ENCODE measurements at places on chromosomes 7 and 10. TPM values are rescaled to one million over a fixed set of nuclear protein-coding genes. Genes with fewer than 3 reads are reported as not detected.
A peak's percentile ranks its signal among the peaks of the same experiment; 100 is the strongest.

The VENTX gene
- 3.3 TPM for total RNA-seq

The CLCN1 gene
- 0.18 TPM for total RNA-seq

The IDI2 gene
- total RNA-seq = 0.18 TPM

The PLAC9 gene
- total RNA-seq = 53.1 TPM

The NKX2-3 gene
- total RNA-seq = not detected

The MYL7 gene
- total RNA-seq = 13.0 TPM

The LIPJ gene
- 0.14 TPM for total RNA-seq

DNA sequence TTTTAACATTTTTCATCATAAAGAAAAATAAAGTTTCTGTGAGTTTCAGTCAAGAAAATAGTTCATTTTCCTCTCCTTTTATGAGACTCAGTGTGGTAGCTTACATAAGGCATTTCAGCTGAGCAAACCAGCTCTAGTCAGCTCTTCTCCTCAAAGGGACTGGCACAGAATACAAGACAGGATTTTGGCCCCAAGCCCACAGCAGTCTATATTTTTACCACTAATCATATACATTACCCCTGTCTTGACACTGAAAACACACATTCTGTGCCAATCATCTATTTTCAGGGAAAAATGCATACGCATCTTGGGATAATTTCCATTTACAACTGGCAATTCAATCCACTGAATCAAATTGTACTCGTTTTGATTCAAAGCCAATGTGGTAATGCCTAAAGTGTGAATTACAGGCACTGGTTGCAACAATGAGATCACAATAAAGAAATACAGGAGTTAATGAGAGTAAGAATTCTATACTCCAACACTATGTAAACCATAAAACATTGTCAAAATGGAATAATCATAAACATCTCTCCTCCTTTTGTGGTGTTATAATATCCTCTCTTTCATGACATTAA is 186.4 kb downstream of the CACNA2D1 start:
- peak; percentile 16 for DNase-seq

GRCh38 chr10:44056206-44056605 is 328.7 kb downstream of the CXCL12 start:
- DNase-seq = no peak

DNA sequence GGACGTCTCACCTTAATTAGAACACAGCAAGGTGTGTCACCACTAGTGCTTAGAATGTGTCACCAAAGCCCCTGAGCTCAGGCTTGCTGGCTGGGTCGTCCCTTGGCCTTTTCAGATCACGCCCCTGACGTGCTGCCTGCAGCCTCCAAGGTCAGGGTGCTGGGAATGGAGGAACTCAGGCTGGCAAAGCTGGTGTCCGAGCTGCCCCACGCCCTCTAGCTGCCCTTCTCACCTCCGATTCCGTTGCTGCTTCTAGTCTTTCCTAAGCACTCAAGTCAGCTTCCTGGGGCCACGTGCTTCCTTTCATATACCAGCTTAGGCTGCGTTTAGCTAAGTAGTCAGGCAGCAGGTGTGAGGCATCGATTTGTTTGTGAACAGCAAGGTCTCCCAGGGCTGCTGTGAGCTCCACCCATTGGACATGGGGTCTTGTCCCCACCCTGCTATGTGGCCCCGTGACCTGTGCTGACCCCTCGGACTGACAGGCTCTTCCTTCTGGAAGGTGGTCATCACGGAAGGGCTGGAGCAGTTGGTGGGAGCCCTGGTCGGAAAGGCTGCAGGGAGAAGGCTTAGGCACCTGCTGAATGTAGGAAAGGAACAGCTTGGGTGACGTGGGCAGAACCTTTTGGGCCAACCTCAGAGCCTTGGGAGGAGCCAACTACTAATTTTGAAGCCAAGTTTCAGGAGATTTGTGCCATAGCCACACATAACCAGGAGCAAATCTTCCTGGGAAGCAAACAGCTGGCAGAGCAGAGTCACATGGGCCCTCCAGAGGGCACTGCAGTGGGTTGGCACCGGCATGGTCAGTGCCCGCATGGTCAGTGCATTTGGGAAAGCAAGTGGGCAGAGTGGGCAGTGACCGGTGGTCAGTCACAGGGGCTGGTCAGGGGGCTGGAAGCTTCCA is 28.8 kb downstream of the VIPR2 start:
- DNase-seq = no peak

- no peak for DNase-seq
Measured at GRCh38 chr10:84341983-84342382, 13.6 kb downstream of the CCSER2 start.

GRCh38 chr10:690372-691161 is 1.1 kb upstream of the DIP2C start:
- DNase-seq = no peak

DNA sequence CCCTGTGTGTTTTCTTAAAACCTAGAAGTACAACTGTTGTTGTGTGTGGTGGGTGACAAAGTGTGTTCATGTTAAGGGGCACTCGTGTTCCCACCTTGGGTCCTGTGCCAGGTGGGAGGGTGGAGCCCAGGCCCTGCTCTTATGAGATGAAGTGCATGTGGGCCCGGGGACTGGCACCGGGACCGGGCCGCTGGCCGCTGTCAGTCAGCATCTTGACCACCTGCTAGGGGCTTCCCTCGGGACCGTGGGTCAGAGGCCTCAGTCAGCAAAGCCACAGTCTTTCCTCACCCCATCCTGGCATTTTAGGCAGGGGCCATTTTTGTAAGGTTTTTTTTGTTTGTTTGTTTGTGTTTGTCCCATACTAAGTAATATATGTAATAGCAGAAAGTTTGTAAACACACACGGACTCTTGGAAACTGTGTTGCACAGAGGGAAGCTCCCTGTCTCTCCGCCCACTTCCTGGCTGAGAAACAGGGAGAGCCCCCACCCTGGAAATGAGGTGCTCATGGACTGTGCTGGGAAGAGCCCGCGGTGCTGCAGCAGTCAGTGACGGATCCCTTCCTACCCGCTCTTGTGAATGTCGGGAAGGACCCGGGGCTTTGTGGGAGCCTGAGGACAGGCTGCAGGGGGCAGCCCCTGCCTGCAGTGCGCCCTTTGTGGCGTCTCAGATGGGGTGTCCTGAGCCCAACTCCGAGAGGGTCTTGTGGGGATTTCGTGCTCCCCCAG is 13.4 kb downstream of the AGAP3 start:
- DNase-seq = no peak

DNA sequence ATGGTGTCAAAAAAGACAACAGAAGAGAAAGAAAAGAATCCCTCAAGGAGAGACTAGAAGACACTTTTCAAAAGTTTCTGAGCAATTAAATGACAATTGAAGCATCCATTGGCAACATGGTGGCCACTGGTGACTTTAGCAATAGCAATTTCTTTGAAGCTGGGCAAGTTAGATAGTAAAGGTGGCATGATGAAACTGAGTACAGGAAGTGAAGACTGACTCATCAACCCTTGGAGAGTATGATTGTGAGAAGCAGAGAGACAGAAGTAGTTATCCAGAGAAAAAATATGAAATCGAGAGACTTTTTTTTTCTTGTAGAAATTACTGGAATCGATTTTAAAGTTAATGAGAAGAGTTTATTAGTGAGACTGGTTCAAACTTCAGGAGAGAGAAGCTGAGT is 52.5 kb downstream of the DGKB start:
- no peak for DNase-seq

DNA sequence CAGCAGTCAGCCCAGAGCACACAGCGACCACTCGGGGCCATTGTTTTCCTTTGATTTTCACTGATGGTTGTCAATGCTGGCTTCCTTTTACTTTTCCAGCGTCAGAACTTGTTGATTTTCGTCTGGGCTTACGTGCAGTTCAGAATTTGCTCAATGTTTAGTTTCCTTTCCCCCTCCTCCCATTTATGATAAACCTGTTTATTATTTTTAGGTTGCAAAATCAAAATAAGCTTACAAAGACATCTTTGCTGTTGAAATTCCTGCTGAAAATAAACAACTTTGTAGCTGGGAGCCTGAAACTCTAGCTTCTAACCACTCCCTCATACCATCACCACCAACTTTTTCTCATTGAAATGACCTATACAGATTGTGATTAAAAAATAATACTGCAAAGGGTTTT is 83.1 kb upstream of the LYZL1 start:
- DNase-seq = peak; percentile 32

DNA sequence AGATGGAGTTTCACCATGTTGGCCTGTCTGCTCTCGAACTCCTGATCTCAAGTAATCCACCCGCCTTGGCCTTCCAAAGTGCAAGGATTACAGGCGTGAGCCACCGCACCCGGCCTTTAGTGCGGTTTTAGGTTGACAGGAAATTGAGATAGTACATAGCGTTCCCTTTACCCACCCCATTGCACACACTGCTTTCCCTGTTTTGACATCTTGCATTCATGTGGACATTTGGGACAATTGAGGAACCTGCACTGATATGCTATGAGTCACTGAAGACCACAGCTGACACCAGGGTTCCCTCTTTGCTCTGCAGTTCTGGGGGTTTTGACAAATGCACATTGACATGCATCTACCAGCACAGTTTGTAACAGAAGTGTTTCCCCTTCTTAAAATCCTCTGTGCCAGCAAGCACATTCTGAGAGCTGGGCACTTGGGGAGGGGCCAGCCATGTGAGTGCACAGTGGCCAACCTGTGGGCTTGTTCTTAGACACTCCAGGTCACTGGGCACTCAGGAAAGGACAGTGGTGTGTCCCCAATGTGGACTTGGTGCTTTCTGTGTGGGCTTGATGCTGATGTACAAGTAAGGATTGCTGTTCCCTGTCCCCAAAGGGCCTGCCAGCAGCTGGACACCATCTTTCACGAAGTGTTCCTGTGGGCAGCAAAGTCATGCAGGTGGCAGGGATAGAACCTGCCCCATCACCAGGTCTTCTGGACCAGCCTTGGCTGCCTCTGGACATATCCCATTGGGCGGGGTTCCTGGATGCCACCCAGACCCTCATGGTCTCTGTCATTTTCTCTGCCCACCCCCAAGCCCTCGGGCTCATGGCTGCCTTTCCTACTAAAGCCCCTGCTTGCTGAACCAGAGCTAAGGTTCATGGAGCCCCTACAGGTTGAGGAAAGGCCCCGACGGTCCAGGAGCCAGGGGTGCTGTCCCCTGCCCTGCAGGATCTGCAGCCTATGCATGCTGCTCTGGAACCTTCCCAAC is 579.8 kb downstream of the GLRX3 start:
- no peak for DNase-seq

DNA sequence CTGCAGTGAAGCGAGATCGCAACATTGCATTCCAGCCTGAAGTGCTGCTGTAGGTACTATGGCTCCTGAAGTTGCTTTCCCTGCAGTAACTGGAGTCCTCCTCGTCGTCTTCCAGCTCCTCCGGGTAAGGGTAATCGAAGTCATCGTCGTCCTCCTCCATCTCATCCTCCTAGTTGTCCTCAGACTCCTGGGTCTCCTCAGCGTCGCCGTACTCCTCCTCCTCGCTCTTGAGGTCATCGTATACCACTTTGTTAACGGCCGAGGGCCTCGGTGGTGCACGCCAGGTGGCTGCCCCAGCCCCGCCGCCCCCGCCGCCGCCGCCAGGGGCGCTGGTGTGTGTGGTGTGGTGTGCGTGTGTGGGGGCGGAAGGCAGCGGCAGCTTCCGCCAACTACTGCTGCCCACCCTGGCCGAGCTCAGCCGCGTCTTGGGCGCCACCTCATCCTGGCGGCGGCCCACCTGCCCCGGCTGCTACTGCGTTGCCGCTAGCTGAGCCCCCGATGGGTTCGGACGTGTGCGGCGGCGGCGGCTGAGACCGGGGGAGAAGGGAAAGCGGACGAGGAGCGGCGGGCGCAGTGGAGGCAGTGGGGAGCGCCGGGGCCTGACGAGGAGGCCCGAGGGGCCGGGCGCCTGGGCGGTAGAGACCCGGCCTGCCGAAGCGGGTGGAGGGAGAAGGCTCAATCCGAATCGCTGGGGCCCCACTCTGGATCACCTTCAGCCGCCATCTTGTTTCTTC is 11.8 kb upstream of the ACBD5 start:
- peak; percentile 39 for DNase-seq

- no peak for DNase-seq
Measured at GRCh38 chr7:116211913-116212596, 1.7 kb downstream of the TES start.

DNA sequence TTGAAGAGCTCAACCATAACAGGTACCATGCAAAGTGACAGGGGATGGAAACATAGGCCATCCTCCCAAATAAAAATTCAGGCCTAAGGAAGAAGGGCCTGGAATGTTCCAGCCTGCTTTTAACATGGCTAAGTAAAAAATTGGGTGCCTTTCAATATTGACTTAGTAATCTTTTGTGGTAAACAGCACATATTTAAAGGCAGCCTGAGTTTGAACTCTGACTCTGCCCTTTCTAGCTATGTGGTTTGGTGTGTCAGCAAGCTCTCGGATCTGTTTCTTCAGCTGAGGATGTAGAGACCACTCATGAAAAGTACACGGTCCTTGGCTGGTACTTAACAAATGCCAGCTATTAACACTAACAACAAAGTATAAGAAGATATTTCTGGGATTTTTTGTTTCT is 191.8 kb upstream of the CDCA7L start:
- no peak for DNase-seq

DNA sequence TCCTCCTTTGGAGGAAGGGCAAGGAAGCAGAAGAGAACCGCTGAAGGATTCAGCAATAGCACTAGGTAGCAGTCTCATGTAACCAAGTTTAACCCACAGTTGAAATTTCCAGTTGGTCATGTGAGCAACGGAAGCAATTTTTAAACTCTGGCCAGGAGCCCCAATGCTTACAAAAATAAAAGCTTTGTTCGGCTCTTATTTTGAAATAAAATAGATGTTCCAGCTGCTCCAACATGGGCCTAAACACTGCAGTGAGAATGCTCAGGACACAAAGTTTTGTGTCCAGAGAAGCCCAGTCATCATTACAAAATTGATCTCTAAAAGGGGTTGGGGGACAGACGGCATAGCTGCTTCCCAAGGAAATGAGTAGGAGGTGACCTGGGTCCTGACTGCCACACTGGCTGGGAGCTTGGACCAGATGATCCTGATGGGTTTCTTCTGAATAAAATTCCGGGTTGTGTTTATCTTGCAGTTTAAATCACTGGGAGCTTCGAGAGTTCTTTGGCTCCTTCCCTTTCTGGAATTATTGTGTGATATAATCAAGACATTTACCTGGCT is 452 bp upstream of the TMEM140 start:
- no peak for DNase-seq

DNA sequence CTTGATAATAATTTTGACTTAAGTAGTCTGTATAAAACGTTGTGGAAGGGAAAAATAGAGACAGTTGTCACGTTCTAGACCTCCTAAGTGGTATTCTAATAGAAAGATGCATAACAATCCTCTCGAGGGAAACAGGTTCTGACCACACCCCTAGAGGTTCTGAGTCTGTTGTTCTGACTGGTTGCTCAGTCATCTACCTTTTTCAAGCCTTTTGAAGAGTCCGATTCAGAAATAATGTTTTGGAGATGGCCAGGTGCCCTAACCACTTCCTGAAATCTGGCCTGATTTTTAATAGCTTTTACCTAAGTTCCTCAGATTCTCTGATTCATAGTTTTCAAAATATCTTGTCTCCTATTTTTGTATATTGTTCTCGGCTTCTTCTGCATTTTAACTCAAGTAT is 175.6 kb downstream of the HDAC9 start:
- DNase-seq = no peak

GRCh38 chr10:7672341-7673134 is 5.8 kb upstream of the ITIH5 start:
- DNase-seq = no peak

DNA sequence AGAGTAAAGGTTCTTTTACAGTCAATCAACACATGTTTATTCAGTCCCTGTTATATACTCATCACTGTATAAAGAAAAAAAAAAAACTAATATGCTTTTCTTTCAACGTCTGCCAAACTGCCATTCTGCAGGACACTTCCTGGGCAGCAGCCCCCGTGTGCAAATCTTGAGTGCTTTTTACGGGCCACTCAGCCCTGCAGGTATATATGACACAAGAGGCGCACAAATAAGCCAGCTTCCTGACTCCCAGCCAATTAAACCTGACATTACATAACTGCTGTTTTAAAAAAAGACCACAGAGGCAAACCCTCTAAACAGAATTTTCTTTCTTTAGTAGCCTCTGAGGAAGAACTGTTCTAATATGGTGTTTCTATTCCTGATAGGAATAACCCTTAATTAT is 263.0 kb upstream of the NEBL start:
- peak; percentile 68 for DNase-seq

Measured in lung (tissue), 17 donors.